ENCODE measurements at places on chromosomes 2 and 18. TPM values are rescaled to one million over a fixed set of nuclear protein-coding genes. Genes with fewer than 3 reads are reported as not detected.
A peak's percentile ranks its signal among the peaks of the same experiment; 100 is the strongest.

The C2orf80 gene
- 18.6 TPM for total RNA-seq

The PROKR1 gene
- total RNA-seq, result not detected

The PDIA6 gene
- 58.1 TPM for total RNA-seq

The NXPH2 gene
- 3.5 TPM for total RNA-seq

The DPYSL5 gene
- 43.5 TPM for total RNA-seq

The MARCO gene
- total RNA-seq, result 2.7 TPM

The ZSWIM2 gene
- total RNA-seq, result not detected

The BCL11A gene
- total RNA-seq, result 91.7 TPM

The PDCD1 gene
- total RNA-seq, result not detected

The SLC9A4 gene
- total RNA-seq, result 0.22 TPM

The IL36RN gene
- not detected for total RNA-seq

The IL1RL2 gene
- total RNA-seq, result 3.7 TPM

GRCh38 chr18:58105888-58106260 is 61.8 kb downstream of the NEDD4L start:
- no peak for DNase-seq

DNA sequence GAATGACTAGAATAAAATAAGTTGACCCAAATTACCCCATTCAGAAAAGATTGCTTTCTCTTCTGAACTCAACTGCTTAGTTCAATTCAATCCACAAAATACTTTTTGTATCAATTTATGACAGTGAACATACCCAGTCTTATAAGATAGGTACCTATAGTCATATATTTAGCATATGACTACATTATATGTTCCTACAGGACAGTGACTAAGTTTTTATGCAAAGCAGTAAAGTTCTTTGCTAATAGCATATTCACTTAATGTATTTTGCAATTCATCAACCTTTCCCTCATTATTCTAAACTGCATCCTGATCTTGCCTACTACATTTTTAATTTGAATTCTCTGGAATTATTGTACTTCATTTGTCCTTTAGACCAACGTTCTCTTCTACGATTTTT is 30.3 kb upstream of the C2orf15 start:
- no peak for DNase-seq

GRCh38 chr2:139007130-139007529 is 226.9 kb upstream of the NXPH2 start:
- no peak for DNase-seq

DNA sequence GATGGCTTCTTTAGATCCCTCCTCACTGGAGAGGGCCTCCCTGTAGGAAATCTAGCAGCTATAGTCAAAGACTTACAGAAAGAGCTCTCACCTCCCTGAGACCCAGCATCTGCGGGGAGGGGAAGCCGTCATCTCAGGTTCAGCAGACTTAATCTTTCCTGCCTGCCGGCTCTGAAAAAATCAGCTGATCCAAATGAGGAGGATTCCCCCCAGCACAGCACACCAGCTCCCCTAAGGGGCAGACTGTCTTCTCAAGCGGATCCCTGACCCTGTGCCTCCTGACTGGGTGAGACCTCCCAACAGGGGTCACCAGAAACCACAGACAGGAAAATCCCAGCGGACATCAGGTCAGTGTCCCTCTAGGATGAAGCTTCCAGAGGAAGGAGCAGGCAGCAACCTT is 601.9 kb downstream of the CNTNAP5 start:
- DNase-seq, result no peak

DNA sequence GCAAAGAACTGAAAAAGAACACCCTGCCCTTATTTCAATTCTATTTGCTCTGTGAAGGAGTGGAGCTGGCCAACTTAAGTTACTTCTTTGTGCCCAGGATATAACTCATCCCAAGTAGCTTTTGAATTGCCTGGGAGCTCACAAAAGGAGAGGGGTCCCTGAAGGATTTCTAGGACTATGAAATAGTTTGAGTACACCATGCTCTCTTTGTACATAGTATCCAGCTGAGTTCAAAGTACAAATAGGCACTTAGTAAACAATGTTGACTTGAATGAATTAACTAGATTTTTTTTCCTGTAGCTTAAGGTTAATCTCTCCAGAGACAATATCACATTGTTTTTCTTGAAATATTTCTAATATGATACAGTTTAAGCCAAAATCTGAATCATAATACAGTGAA is 47.7 kb downstream of the ZC3H15 start:
- DNase-seq, result no peak

DNA sequence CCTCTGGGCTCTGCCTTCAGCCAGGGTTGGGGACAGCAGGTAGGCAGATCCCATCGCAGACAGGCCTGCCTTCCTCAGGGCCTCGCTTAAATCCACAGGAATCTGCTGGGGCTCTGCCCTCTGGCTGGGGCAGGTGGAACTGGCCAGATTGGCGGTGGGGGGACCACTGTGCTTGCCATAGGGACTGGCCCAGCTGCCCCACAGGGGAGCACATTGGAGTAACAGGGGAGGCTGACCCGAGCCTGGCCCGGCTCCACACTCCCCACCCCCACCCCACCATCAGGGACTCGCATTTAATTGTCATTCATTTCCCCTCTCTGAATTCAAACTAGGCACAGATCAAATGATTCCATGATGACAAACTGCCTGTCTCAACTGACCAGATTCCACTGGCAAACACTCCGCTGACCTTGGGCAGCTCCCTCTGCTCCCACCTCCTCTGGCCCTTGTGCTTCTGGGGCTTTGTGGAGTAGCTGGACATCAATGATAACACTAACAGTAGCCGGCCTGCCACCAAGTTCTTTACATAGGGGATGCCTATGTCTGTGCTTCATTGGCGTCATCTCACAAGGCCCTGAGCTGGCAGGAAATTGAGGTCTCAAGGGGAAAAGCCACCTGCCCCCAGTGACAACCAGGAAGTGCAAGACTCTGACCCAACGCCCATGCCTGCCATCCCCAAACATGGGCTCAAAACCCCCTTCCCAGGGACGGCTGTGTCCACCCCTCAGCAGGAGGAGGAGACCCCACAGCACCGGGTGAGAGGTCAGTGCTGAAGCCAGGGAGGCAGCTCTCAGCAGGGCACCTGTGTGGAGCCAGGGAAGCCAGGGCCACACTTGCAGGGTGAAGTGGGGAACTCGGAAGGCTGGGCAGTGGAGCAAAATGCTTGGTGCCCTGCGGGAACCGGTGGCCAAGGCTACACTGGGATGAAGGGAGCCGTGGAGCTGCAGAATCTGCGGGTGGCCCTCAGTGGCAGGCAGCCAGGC is 2.1 kb upstream of the B3GNT7 start:
- no peak for DNase-seq

DNA sequence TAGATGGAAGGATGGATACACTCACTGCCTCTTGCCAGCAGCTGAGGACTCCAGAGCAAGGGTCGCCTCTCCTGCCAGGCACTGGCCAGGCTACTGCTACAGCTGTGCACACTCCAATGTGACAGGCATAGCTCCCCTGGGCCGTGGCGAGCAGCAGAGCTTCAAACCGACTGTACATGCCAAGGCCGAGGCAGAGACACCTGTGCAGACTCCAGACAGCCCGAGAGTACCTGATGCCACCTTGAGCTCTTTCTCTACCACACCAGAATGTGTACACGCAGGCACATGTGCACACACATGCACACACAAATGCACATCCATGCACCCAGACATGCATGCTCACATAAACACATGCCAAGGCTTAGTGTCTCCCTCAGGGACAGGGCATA is 508.3 kb upstream of the MYT1L start:
- no peak for DNase-seq

DNA sequence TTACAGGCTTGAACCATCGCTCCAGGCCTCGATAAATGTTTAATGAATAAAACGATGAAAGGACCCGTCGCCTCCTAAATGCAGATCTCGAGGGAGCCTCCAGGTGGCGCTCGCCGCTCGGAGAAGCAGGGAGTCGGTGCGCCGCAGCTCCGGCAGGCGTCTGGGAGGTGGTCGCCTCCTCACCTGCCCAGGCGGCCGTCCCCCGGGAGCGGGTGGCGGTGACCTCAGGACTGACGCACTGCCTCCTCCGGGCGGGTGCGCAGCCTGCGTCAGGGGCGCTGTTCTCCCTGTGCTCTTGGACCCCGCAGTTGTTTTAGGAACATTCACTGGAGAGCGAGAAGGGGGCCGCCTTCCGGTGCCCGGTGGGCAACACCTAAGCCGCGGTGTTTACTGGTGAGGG is 38.6 kb upstream of the POLE4 start:
- peak; percentile 54 for DNase-seq

DNA sequence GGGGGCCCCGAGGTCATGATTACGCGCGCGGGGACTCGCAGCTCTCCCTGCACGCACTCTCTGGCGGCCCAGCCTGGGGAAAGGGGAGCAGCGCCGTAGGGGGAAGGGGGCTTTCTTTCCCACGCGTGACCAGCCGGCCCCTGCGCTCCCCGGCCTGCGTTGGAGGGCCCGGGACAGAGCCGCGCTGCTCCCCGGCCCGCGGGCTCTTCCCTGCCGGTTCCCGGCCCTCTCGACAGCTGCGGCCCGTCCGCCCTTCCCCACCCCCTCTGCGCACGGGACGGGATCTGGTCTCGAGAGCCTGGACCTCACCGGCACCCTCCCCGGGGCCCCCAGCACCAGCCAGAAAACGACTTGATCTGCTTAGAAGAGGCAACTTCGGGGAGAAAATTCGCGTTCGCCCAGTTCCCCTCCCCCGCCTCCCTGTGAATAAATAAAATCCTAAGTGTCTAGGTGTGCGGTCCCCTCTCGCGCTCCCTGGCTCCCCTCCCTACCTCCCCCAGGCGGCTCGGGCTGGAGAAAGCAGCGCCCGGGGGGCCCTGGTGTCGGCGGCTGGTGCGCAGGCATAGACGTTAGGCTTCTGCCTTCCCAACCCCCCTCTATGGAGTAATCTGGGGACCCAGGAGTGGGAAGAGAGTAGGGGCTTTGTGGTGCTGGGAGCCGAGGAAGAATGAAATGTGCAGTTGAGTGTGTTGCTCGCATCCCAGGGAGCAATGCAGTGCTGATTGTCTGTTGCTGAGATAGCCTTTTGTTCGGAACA is 803 bp upstream of the FIGN start:
- DNase-seq, result no peak

DNA sequence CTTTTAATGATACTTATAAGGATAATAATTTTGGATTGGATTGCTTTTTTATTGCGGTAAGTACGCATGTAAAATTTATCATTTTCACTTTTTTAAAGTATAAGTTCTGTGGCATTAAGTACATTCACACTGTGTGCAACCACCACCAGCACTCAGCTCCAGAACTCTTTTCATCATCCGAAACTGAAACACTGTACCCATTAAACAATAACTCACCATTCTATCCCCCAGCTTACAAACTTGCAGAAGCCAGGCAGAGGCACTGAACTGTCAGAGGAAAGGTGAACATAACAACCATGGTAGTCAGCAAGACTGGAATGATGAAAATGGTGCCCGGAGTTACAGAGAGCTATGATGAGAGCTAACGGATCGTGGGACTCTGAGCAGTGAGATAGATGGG is 465.9 kb downstream of the ADCYAP1 start:
- no peak for DNase-seq

DNA sequence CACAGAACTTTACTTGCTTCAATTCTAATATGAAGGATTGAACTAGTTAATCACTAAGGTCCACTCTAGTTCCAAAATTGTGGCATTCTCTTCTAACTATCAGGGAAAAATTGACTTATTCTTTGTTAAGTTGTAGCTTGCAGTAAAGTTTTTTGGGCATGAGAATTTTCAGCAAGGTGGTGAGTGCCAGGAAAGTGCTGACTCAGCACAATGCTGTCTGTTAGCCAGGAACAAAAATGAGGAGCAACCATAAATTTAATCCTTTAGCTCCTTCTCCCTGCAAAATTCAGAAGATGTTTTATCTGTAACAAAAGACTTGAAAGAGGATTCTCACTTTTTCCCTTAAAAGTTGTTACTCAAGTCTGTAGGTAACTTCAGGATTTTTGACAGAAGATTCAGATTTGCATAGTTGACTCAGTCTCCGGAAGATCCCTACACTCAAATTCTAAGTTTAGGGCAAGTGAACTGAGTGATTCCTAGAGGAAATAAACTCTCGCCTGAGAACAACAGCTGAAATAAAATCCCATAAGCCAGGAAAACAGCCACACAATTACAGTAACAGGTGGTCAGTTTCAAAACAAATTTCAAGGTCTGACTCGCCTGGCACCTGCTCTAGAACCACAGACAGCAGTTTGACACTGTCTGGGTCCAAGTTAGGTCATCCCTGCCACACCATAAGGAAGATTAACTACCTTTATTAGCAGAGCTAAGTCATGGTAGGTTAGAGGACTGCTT is 20.2 kb upstream of the DARS1 start:
- no peak for DNase-seq

DNA sequence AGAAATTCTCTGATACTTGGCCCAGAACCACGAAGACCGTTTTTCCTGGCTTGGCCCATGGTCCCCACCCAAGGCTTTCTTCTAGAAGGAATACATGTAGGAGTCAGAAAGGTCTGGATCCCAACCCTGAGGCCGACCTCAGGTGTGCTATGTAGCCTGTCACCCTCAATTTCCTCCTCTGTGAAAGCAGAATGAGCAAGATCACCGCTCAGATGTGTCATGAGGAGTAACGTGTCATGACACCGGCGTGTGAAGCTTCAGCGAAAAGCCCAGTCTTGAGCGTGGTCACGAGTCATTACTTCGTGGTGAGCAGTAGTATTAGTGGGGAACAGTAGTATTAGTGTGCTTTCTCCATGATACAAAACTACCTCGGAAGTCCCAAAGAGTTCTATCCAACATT is 103.4 kb downstream of the ALPK2 start:
- no peak for DNase-seq

GRCh38 chr2:111157798-111158197 is 37.1 kb downstream of the BCL2L11 start:
- no peak for DNase-seq

DNA sequence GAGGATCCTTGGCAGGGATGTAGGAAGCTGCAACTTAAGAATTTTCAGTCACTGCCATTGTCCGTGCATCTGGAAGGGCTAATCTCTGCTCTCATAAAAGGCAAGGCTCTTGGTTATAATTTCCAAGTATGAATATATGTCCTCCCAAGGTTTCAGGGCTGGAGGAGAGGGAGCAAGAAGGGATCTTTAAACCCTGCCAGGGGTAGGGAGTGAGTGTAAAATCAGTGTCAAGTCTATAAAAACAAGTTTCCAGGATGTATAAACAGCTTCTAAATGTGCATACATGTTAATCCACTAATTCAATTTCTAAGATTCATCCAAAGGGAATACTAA is 110.2 kb upstream of the CYRIA start:
- no peak for DNase-seq

DNA sequence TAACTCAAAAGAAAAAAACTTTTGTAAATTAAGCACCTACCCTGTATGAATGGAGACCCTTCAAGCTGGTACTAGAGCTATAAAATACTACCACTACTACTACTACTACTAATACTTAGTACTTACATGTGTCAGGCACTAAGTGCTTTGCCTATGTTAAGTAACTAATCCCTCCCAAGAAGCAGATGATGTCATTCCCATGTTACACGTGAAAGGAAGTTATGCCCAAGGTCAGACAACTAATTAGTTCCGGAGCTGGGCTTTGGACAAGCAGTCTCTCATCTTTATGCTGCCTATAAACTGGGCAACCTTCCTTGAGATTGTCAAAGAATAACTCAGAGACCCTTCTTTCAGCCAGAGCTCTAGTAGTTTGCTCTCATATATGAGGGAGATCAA is 13.9 kb upstream of the ATP6V1B1 start:
- no peak for DNase-seq

DNA sequence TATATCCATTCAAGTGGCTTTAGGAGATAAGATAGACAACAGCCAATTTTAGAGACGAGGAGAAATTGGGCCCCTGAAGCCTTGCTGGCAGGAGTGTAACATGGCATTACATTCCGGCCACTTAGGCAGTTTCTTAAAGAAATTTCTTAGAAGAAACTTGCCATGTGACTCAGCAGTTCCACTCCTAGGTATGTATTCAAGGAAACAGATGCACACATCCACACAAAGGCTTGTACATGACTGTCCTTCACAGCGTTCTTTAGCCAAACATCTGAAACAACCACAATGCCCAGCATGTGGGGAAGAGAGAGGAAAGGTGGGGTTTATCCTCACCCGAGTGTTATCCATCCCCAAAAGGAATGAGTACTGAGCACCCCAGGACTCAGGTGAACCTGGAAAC is 107.1 kb downstream of the NFATC1 start:
- DNase-seq, result no peak
